IMR-90 (cell line): ENCODE measurements at places on chromosomes 3 and 15. TPM values are rescaled to one million over a fixed set of nuclear protein-coding genes. Genes with fewer than 3 reads are reported as not detected.

SGO1 gene
- total RNA-seq = 5.2 and 8.1 TPM in 2 replicates

GOLGA8R gene
- total RNA-seq = 0.72 and 1.1 TPM in 2 replicates

FAM107A gene
- total RNA-seq = not detected in 2 replicates

PLSCR5 gene
- not detected in 2 replicates for total RNA-seq

CTXN2 gene
- not detected in 2 replicates for total RNA-seq

LRRC2 gene
- 4.1 and 4.7 TPM in 2 replicates for total RNA-seq

TEX9 gene
- total RNA-seq = 1.4 and 2.5 TPM in 2 replicates

DNA sequence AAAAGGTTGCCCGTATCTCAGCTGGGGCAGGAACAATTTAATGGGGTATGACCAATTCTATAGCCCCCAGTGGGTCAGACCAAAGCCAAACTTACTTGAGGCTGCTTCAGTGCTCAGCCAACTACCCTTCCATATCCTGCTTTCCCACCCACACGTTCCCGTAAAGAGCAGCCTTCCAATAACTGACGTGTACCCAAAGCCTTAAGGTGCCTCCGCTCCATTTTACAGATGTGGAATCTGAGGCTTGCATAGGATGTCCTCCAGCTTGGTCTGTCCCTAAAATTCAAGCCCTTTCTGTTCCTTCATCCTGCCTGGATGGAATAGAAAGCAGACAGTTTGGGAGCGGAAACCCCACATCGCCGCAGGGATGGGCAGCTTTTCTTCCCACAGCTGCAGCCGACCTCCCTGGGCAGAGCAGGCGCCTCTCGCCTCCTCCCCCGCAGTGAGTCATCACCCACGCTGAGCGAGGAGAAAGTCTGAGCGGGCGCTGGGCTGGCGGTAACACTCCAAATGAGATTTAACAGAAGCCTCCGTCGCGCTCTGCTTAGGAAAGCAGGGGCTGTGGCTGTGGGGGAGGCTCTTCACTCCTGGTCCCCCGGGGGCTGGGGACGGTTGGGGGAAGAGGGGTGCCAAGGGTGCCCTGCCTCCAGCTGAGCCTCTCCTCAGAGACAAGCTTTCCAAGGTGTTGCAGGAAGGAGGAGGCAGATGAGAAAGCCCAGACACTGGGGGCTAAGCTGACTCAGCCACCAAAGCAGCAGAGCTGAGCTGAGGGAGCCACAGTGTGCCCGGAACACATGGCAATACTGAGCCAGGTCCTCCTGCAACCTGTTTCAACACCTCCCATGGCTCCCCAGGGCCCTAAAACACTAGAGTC lies 57.8 kb upstream of the HRH1 start:
- DNase-seq = peak; percentile 91

DNA sequence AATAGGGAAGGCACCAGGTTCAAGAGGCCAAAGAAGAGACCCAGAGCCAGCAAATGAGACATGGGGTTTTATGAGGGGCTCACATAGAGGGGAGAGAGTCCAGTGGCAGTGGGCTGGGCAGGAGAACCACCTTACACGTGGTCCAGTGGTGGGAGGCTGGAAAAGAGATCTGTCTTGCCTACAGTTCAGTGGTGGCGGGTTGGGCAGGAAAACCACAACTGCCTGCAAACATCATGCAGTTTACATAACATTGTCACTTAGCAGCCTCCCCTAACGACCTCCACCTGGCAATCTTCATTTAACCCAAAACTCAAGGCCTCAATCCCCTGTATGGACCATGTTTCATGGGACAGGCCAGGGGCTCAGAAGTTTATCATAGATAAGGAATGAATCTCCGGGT lies 29.1 kb downstream of the CRYGS start:
- no peak for DNase-seq

DNA sequence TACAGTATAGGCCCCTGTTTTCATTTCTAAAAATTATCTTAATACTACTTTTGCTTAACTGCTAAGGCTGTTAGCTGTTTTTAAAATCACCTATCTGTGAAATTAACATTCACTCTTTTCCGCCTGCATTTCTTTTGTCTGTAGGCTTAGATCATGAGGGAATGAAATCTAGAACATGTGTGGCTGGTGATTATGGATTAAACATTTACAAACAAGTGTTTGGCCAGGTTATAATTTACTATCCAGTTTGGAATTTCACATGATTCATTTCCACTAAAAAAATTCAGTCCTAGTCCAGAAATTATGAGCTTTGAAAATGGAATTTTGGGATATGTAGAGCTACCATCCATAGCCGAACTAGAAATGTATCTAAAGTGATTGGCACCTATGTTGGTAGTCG lies 39.1 kb downstream of the GOLM2 start:
- DNase-seq = no peak

DNA sequence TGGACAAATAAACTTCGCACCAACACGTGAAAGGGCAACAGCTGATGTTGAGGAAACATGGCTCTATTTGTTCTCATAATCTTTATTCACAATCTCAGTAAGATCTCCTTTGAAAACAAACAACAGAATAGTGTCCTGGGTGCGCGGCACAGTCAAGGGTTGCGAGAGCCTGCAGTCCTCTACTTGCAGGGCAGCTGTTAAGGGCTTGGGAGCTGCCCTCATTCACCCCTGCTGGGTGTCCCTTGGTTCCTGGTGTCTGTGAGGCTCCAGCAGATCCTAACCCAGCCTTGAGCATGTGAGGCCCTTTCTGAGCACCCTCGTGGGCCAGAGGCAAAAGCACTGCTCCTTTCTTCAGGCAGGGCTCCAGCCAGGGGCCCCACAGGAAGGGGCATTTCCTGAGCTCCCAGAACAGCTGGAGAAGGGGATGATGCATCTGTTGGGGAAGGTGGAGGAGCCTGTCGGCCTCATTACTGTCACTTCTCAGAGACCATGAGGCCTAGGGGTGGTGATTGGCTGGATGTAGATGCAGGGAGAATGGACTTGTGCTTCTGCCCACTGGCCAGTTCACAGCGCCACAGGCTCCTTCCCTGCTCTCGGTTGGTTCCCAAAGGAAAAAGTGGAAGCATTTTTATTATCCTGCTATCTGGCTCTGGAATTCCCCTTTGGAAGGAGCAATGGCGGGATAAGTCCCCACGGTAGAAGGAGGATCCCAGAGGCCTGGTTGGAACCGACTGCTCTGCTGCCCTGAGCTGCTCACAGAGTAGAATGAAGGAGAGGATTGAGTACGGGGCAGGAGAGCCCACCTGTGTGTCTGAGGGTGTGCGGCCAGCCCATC lies 51.9 kb upstream of the KLF13 start:
- peak; percentile 3 for DNase-seq

- DNase-seq = peak; percentile 82
Measured at GRCh38 chr3:73624821-73625665, at the start of gene PDZRN3. Gene PDZRN3, minus strand, starts transcription at chr3:73624941.

- DNase-seq = no peak
Measured at GRCh38 chr3:191292243-191293015, 36.8 kb upstream of the CCDC50 start.

DNA sequence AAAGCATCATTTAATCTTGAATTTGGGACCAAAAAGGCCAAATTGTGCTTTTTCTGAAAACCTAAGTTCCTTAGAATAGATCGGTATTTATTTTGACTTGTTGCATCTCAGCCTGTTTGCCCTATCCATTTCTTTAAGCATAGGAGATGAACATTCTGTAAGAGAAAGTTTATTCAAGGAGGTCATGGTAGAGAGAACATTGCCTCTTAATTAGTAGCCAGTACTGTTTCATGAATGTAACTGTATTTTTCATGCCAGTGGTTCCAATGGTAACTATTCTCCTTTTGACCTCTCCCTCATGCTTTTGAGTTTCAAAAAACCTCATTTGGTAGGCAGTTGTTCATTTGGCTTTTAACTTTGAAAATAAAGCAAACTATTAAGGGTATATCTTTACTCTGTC lies 55.4 kb downstream of the ARMC8 start:
- DNase-seq = no peak

- DNase-seq = no peak
Measured at GRCh38 chr3:183330881-183331280, 77.8 kb downstream of the B3GNT5 start.

DNA sequence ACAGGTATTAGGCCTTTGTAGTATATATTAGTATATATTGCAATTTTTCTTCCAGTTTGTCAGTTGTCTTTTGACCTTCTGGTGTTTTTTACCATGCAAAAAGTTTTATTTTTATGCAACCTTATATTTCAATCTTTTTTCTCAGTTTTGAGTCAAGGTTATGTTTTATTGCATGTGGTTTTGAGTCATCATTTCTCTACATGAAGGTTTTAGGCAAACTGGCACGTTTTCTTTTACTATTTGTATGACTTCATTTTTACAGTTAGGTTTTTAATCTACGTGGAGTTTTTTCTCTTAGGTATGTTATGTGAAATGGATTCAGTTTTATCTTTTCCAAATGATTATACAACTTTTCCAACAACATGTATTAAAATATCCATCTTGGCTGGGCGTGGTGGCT lies 36.8 kb upstream of the TCAIM start:
- no peak for DNase-seq

- no peak for DNase-seq
Measured at GRCh38 chr3:72272356-72272755, 487.4 kb upstream of the PROK2 start.

GRCh38 chr3:109927726-109928125 lies 590.4 kb upstream of the DPPA4 start:
- DNase-seq = peak; percentile 19

- DNase-seq = no peak
Measured at GRCh38 chr3:126849768-126850167, 133.1 kb upstream of the PLXNA1 start.

GRCh38 chr3:194773216-194773615 lies 87.5 kb downstream of the FAM43A start:
- no peak for DNase-seq

DNA sequence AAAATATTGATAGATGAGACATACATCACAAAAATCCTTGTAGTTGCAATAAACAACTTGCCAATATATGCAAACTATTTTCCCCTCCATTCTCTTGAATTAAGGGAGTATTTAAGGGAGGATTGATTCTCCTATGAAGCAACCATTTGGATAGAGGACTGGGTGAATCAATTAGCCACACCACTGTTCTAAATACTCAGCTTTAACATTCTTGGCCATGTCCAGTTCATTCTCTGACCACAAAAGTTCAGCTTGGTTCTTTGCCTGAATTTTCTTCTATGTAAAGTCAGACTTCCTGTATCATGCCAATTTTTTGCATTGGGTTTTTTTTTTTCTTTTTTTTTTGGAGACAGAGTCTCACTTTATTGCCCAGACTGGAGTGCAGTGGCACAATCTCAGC lies 15.8 kb upstream of the SEC11A start:
- peak; percentile 81 for DNase-seq

DNA sequence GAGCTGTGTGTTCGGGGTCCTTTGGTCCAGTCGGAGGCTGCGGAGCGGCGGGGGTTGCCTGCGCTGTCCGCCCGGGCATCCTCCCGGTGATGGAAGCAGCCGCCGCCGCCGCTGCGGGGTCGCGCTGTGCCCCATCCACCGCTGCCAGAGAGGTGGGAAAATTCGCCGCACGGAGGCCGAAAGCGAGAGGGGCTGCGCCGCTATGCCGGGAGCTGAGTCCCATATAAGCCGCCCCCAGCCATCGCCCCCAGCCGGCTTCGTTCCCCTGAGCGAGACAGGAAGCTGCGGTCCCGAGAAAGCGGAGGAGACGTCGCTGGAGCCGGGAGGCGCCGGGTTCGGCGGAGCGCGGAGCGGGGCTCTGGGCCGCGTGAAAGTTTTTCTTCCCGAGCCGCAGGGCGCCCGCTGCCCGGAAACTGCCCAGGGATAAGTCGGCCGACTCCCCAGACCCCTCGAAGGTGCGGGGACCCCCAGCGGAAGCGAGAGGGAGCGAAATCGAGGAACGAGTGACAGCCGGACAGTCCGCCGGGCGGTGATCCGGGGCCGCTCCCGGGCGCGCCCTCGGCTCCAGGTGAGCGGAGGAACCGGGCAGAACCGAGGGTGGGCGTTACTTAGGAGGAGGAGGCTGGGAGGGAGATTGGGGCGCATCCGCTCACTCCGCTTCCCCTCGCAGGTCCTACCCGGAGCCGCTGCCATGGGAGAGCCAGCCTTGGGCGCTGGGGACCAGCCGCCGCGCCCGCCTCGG lies 574 bp downstream of the CHST2 start:
- DNase-seq = no peak
